A549 treated with RU486 at 1 μM for 4 hours (cell line): ENCODE measurements at places on chromosomes 1 and 21. TPM values are rescaled to one million over a fixed set of nuclear protein-coding genes. Genes with fewer than 3 reads are reported as not detected.

The RNF223 gene
- total RNA-seq: 0.32 to 0.62 TPM (median 0.53 TPM) in 5 replicates

The C1QA gene
- not detected in 5 replicates for total RNA-seq

The MPL gene
- 0.31 TPM in 1 of 5 replicates, not detected in the others for total RNA-seq

The SERTAD4 gene
- total RNA-seq: 0.63 to 1.5 TPM (median 0.89 TPM) in 5 replicates

The SLAMF8 gene
- total RNA-seq: not detected in 5 replicates

The ATP1A2 gene
- total RNA-seq: 0.03 to 0.04 TPM (median 0.03 TPM) in 3 of 5 replicates, not detected in the others

The GABRD gene
- 0.23 to 0.81 TPM (median 0.55 TPM) in 5 replicates for total RNA-seq

The HRNR gene
- not detected in 5 replicates for total RNA-seq

The BNIPL gene
- 0.06 to 0.20 TPM (median 0.13 TPM) in 4 of 5 replicates, not detected in the other for total RNA-seq

The CHI3L2 gene
- total RNA-seq: 0.15 to 0.64 TPM (median 0.41 TPM) in 4 of 5 replicates, not detected in the other

The EXTL1 gene
- not detected in 5 replicates for total RNA-seq

The MAP3K21 gene
- total RNA-seq: 6.0 to 12.9 TPM (median 12.1 TPM) in 5 replicates

The PHTF1 gene
- 14.5 to 17.8 TPM (median 16.2 TPM) in 5 replicates for total RNA-seq

The PLPPR4 gene
- 0.02 TPM in 1 of 5 replicates, not detected in the others for total RNA-seq

The NFYC gene
- 35.0 to 44.2 TPM (median 39.1 TPM) in 5 replicates for total RNA-seq

The TBX15 gene
- total RNA-seq: 0.08 to 0.11 TPM (median 0.09 TPM) in 4 of 5 replicates, not detected in the other

The VSIG8 gene
- 0.07 TPM in 1 of 5 replicates, not detected in the others for total RNA-seq

The IRF6 gene
- 0.08 to 0.18 TPM (median 0.10 TPM) in 5 replicates for total RNA-seq

The SPATA21 gene
- total RNA-seq: 0.09 TPM in 1 of 5 replicates, not detected in the others

The TRIM46 gene
- 1.1 to 2.2 TPM (median 1.4 TPM) in 5 replicates for total RNA-seq

The MASP2 gene
- 0.08 to 0.30 TPM (median 0.09 TPM) in 5 replicates for total RNA-seq

The EVI5 gene
- total RNA-seq: 4.5 to 8.5 TPM (median 6.3 TPM) in 5 replicates

The YIPF1 gene
- 12.9 to 15.8 TPM (median 13.3 TPM) in 5 replicates for total RNA-seq

The RPS6KA1 gene
- 14.2 to 17.6 TPM (median 16.4 TPM) in 5 replicates for total RNA-seq

The VASH2 gene
- total RNA-seq: 2.6 to 3.8 TPM (median 3.5 TPM) in 5 replicates

The ACTL8 gene
- total RNA-seq: 1.4 to 1.8 TPM (median 1.6 TPM) in 5 replicates

The RABIF gene
- 14.0 to 14.8 TPM (median 14.2 TPM) in 5 replicates for total RNA-seq

The HES2 gene
- 2.3 to 4.7 TPM (median 4.2 TPM) in 5 replicates for total RNA-seq

The CFHR4 gene
- total RNA-seq: not detected in 5 replicates

The NHLH1 gene
- 0.34 to 0.70 TPM (median 0.42 TPM) in 5 replicates for total RNA-seq

The C4BPB gene
- 0.93 to 2.0 TPM (median 1.2 TPM) in 5 replicates for total RNA-seq

The VAMP3 gene
- 55.0 to 72.6 TPM (median 70.2 TPM) in 5 replicates for total RNA-seq

The C1orf210 gene
- not detected in 5 replicates for total RNA-seq

The KRTAP10-12 gene
- not detected in 5 replicates for total RNA-seq

The PTGFR gene
- not detected in 5 replicates for total RNA-seq

The SLC26A9 gene
- total RNA-seq: 0.03 to 0.11 TPM (median 0.07 TPM) in 4 of 5 replicates, not detected in the other

The PKP1 gene
- 0.02 to 0.08 TPM (median 0.05 TPM) in 5 replicates for total RNA-seq

The THAP3 gene
- 14.9 to 17.9 TPM (median 17.2 TPM) in 5 replicates for total RNA-seq

The ENTREP3 gene
- total RNA-seq: 27.2 to 41.6 TPM (median 36.2 TPM) in 5 replicates

The E2F2 gene
- 2.8 to 3.4 TPM (median 2.9 TPM) in 5 replicates for total RNA-seq
